ENCODE measurements at places on chromosomes 16 and 17. TPM values are rescaled to one million over a fixed set of nuclear protein-coding genes. Genes with fewer than 3 reads are reported as not detected.

Gene PHB1
- total RNA-seq: 26.3 TPM

Gene PITPNM3
- total RNA-seq: 0.30 TPM

Gene SULT1A1
- 10.0 TPM for total RNA-seq

Gene ENPP7
- 0.16 TPM for total RNA-seq

Gene PIK3R6
- 0.46 TPM for total RNA-seq

Gene PIMREG
- not detected for total RNA-seq

Gene MXRA7
- 27.8 TPM for total RNA-seq

Gene TMC8
- 315 TPM for total RNA-seq

Gene KRT17
- total RNA-seq: not detected

Gene BRIP1
- 1.5 TPM for total RNA-seq

Gene FNDC8
- not detected for total RNA-seq

Gene CCDC154
- 2.4 TPM for total RNA-seq

Gene KRT14
- not detected for total RNA-seq

Gene QRICH2
- total RNA-seq: 1.4 TPM

Gene TMEM100
- total RNA-seq: not detected

Gene ABCA9
- total RNA-seq: not detected
